Mesothelial cell of epicardium (in vitro differentiated cells): ENCODE measurements at places on chromosomes 4 and X. TPM values are rescaled to one million over a fixed set of nuclear protein-coding genes. Genes with fewer than 3 reads are reported as not detected.
A peak's percentile ranks its signal among the peaks of the same experiment; 100 is the strongest.

DNA sequence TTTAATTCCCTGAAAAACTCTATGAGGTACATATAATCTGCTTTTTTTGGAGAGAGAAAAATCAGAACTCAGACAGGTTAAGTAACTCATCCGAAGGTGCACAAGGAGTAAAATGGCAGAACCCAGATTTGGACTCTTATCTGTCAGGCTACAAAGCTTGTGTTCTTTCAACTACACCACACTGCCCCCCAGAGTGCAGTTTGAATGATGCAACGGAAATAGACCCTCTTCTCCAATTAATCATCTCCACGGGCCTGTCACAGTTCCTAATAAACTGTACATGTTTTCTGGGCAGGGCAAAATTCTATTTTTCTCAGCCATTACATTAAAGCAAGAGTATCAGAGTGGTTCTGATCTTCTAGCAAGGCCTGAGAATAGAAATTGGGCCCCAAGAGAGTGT, 35.3 kb upstream of the DCX start:
- H3K27me3 ChIP-seq, result no peaks in the 10 kb centered on the region
- DNase-seq, result peak; percentile 39
- no peaks in the 10 kb centered on the region for H3K36me3 ChIP-seq
- peaks cover 21% of the 10 kb centered on the region for H3K4me1 ChIP-seq

The CPZ gene
- 32.0 to 38.6 TPM (median 32.8 TPM) in 3 replicates for total RNA-seq

GRCh38 chr4:74559853-74560252, 114.9 kb downstream of the AREG start:
- DNase-seq, result no peak
- no peaks in the 10 kb centered on the region for H3K36me3 ChIP-seq
- no peaks in the 10 kb centered on the region for H3K4me1 ChIP-seq
- no peak overlapping the region for H3K4me3 ChIP-seq
- no peaks in the 10 kb centered on the region for H3K27me3 ChIP-seq

DNA sequence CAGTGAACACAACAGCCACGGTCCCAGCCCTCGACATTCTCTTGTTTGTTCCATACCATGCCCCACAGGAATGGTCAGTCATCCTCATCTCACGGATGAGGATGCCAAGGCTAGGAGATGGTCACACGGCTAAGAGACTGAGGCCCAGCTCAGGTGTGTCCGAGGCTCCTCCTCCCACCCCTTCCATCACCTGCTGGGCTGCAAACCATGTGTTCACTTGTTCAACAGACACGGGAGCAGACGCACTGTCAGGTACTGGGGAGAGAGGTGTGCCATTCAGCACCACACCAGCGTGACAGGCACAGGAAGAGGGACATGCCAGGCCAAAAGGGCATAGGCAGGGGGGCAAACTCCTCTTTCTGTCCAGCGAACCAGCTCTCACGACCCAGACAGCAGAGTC, 45.9 kb downstream of the ABLIM2 start:
- H3K27me3 ChIP-seq, result peaks cover 9% of the 10 kb centered on the region
- H3K4me1 ChIP-seq, result peaks cover 9% of the 10 kb centered on the region
- H3K36me3 ChIP-seq, result no peaks in the 10 kb centered on the region
- no peak for DNase-seq
- H3K27ac ChIP-seq, result no peak overlapping the region
- no peak overlapping the region for H3K4me3 ChIP-seq

DNA sequence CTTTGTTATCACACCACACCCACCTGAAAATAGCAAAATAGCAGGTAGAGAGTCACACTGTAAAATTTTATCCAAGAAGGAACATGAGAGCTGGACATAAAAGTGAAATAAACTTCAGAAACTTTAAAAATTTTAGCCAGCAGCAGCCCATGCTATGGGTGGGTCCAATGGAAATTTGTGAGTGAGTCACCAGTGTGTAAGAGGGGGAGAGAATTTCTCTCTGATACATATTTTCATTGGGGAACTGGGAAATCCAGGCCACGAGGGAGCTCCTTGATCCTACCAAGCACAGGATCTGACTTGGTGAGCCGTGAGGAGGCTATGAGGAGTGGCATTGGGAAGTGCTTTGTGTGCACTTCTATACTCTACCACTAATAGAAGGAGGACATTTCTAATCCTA, 136.3 kb downstream of the FAAH2 start:
- no peak for DNase-seq
- no peaks in the 10 kb centered on the region for H3K4me1 ChIP-seq
- peaks cover 1% of the 10 kb centered on the region for H3K36me3 ChIP-seq
- no peak overlapping the region for H3K27ac ChIP-seq
- no peak overlapping the region for H3K4me3 ChIP-seq
- no peaks in the 10 kb centered on the region for H3K27me3 ChIP-seq

- no peaks in the 10 kb centered on the region for H3K27me3 ChIP-seq
- no peak for DNase-seq
- H3K27ac ChIP-seq, result peak overlapping the region; percentile 98
- H3K4me3 ChIP-seq, result peak overlapping the region; percentile 88
- peaks cover 27% of the 10 kb centered on the region for H3K4me1 ChIP-seq
- H3K36me3 ChIP-seq, result no peaks in the 10 kb centered on the region
Measured at GRCh38 chr4:168480931-168481611, 779 bp upstream of the DDX60L start.

- no peak for DNase-seq
- no peaks in the 10 kb centered on the region for H3K4me1 ChIP-seq
- H3K27me3 ChIP-seq, result no peaks in the 10 kb centered on the region
- H3K36me3 ChIP-seq, result no peaks in the 10 kb centered on the region
- no peak overlapping the region for H3K27ac ChIP-seq
- H3K4me3 ChIP-seq, result no peak overlapping the region
Measured at GRCh38 chr4:135739354-135739753, 1537.8 kb upstream of the PABPC4L start.

The TIMM17B gene
- 64.7 to 68.2 TPM (median 67.6 TPM) in 3 replicates for total RNA-seq

The VCX2 gene
- not detected in 3 replicates for total RNA-seq

The TMEM184C gene
- 34.7 to 38.7 TPM (median 37.6 TPM) in 3 replicates for total RNA-seq

DNA sequence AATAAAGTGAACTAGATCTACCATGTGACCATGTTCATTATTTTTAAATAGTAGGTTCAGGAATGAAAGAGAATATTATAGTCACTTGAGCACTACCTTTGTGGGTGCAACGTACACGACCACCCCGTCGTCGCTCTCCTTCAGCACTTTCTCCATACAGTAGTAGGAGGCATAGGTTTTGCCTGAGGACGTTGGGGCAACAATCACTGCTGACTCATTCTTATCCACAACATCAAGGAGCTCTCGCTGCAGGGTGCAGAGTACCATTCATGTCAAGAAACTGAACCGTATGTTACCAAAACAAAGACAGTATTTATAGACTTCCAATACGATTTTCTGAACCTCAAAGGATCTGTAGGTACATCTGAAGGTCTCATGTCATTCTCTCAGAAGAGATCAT, 44.7 kb downstream of the DDX60 start:
- peaks cover 53% of the 10 kb centered on the region for H3K36me3 ChIP-seq
- no peak for DNase-seq
- H3K27ac ChIP-seq, result no peak overlapping the region
- no peak overlapping the region for H3K4me3 ChIP-seq
- H3K27me3 ChIP-seq, result no peaks in the 10 kb centered on the region

DNA sequence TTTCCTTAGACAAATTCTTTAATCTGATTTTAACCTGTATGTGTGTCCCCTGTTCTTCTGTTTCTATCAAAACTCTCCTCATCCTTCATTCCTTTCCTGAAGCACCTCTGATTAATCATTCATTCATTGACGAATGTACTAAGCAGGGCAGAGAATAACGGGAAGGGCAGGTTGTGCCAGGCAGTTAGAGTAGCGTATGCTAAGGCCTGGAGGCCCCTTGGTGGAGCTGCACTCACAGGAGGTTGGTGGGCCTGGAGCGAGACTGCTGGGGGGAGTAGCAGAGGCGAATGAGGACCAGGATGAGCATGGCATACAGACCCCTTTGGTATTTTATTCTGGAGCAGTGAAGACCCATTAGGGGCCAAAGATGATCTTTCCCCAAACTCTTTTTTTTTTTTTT, 22.5 kb downstream of the PTTG2 start:
- peak overlapping the region; percentile 32 for H3K27ac ChIP-seq
- no peaks in the 10 kb centered on the region for H3K27me3 ChIP-seq
- no peak for DNase-seq
- peaks cover 35% of the 10 kb centered on the region for H3K4me1 ChIP-seq
- no peak overlapping the region for H3K4me3 ChIP-seq

GRCh38 chr4:8727546-8728510, 135.3 kb downstream of the CPZ start:
- no peak overlapping the region for H3K4me3 ChIP-seq
- no peak overlapping the region for H3K27ac ChIP-seq
- peak; percentile 7 for DNase-seq

DNA sequence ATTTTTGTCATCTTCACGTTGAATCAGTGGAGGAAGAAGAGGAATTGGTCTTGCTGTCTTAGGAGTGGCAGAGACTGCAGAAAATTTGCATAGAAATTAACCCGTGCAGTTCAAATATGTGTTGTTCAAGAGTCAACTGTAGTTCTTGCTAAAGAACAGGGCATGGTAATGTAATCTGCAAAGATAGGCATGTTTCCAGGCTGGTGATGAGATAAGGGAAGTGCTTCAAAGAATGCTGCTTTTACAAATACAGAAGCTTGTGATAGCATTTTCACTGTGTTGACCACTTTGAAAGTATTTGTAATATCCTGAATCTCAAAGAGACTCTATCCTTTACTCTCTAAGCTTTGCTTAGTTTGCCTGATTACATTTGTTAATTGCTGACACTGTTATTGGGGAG, 60.1 kb downstream of the PRRG1 start:
- peaks cover 5% of the 10 kb centered on the region for H3K36me3 ChIP-seq
- peaks cover 18% of the 10 kb centered on the region for H3K4me1 ChIP-seq
- no peak overlapping the region for H3K27ac ChIP-seq
- H3K4me3 ChIP-seq, result no peak overlapping the region
- no peak for DNase-seq
